ENCODE measurements at places on chromosomes 7 and 10.
A peak's percentile ranks its signal among the peaks of the same experiment; 100 is the strongest.

GRCh38 chr10:97889461-97890265 lies 40.0 kb downstream of the GOLGA7B start:
- peak; percentile 41 for DNase-seq

DNA sequence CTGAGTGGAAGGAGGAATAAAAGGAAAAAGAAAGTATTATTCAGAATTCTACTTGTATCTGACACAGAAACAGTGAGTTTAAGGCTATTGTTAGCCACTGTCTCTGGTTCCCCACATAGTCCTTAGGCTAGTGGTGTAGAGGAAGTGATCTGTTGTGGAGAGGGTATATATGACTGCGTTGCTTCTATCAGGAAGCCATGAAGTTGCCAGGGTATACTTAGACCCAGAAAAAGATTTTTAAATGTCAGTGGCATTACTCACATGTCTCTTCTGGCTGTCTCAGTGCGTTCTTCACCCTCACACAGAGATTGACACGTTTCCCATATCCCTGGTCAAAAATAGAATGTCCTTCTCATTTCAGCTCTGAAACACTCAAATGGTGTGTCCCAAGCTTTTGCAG lies 72.7 kb downstream of the SEM1 start:
- no peak for DNase-seq

GRCh38 chr7:90621125-90621746 lies 25.1 kb downstream of the CDK14 start:
- no peak for DNase-seq

DNA sequence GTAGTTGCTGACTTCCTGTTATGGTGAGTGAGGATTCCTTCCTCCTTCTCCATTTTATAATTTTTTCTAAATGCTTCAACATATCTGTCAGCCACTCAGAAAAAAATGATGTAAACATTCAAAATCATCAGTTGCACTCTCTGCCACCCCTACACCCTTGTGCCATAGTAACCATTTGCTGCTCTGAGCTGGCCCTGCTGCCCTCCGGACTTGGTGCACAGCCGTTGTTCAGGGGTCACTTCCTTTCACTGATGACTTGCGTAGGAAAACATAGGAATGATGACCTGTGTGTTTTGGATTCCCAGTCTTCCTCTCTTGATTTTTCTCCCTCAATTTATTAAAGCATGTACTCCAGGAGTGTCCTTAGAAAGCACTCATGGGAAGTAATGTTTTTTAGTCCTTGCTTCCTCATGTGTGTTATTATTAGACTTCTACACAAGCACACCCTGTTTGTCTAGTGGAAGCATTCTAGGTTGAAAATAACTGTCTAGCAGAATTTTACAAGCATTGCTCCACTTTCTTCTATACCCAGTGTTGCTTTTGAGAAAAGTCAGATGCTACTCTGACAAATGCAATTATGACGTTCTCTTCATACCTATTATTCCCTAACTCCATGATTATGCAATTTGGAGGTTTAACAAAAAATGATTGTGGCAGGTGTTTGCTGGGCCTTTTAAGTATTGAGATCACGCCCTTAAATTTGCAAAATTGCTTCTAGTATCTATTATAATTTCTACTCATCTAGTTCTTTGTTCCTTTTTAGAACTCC lies 62.6 kb upstream of the MTPN start:
- DNase-seq = no peak

GRCh38 chr7:124152859-124153692 lies 120.2 kb upstream of the TMEM229A start:
- no peak for DNase-seq

- DNase-seq = no peak
Observed at GRCh38 chr7:158442260-158442659, 145.4 kb downstream of the PTPRN2 start.

DNA sequence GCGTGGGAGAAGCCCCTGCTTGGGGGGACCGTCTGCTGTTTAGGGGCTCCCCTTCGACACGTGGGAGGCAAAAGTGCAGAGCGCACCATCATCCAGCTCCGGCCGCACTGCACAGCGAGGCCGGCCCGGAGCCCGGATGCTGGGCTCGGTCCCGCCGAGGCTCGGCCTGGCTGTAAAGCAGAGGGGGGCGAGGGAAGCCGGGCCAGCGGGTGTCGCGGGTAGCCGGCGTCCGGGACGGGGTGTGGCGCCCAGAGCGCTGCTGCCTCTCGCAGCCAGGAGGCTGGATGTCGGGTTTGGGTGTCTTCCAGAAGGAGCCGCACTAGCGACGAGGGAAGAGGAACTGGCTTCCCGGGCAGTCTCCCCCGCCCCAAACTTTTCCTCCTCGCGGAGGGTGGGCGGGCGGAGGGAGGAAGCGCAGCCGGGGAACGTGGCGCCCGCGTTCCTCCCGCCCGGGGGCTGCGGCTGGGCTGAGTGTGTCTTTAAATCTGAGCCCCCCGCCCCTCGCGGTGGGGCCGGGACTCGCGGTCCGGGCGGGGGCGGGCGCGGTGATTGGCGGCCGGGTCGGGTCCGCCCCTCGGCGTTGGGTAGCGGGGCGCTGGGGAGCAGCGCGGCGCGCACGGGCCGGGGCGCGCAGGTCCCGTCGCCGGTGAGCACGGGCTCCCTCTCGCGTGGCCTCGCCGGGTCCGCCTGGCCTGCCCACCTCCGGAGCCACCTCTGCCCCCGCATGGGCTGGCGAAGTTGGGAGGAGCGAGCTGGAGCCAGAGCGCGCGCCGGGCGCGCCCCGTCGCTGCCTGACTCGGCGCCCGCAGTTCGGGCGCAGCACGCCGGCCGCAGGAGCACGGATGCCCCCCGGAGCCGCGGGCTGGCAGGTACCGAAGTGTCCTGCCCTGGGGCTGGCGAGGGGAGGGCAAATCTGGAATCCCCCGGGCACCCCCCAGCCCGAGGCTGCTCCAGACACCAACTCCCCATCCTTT lies at the start of gene PALD1:
TSS of gene PALD1 (plus strand) at position 577 of the 974 bp plus-strand sequence. CDS start 47,185 bp downstream, outside the sequence.
- DNase-seq = no peak

- DNase-seq = no peak
Observed at GRCh38 chr10:28991333-28992270, 297.3 kb upstream of the LYZL1 start.

GRCh38 chr7:96238976-96239766 lies 82.7 kb downstream of the SLC25A13 start:
- no peak for DNase-seq

DNA sequence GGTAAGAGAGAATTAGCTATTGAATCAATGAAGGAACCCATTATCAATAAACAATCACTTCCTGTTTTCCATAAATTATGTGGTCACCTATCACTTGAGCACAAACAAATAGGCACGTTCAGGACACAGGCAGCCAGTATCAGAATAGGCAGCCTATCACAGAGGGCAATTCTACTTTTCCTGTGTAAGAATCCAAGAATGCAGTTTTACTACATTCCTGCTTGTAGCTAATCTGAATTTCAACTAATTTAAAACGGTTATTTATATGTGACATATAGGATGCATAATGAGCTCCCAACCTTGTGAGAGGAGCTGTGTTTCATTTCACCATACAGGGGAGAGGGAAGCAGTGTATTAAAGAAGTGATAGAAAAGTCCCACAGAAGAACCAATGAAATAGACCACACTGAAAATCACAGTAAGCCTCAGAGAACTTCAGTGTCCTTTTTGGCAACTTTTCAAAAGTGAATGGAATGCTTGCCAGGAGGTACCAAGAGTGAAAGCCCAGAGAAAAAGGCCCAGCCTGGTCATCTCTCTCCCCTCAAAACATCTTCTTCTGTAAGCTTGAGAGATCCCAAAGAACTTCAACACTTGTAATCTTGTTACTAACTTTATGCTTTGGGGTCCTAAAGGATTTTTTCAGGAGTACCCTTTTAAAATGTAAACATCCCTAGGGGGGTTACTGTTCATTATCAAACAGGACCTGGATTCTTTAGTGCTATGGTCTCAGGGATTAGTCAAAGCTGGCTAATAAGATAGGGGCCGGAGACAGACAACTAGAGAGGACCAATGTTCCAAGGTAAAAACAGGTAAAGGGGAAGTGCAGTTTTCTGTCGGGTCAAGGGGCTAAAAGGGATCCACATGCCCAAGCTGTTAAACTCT lies 1.3 kb downstream of the IMMP2L start:
- DNase-seq = no peak

DNA sequence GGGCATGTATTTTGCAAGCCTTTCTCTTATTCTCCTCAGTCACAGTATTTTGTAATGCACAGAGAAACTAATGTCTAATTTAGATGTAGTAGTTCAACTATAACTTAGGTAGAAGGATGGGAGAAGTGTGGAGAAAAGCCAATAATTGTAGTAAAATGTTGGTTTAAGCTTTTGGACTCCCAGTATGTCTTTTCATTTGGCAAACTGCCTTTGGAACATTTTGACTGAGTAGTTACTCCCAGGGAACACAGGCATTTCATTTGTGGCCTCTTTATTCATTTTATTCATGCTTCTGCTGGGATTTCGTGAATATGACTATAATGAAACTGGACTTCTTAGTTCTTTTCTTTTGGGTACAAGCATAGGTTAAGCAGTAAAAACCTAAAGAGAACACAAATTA lies 79.0 kb downstream of the EXOC4 start:
- DNase-seq = no peak

- DNase-seq = no peak
Observed at GRCh38 chr10:69362471-69362954, 54.2 kb downstream of the TACR2 start.

- DNase-seq = no peak
Observed at GRCh38 chr7:75639071-75639885, 99.5 kb downstream of the HIP1 start.

DNA sequence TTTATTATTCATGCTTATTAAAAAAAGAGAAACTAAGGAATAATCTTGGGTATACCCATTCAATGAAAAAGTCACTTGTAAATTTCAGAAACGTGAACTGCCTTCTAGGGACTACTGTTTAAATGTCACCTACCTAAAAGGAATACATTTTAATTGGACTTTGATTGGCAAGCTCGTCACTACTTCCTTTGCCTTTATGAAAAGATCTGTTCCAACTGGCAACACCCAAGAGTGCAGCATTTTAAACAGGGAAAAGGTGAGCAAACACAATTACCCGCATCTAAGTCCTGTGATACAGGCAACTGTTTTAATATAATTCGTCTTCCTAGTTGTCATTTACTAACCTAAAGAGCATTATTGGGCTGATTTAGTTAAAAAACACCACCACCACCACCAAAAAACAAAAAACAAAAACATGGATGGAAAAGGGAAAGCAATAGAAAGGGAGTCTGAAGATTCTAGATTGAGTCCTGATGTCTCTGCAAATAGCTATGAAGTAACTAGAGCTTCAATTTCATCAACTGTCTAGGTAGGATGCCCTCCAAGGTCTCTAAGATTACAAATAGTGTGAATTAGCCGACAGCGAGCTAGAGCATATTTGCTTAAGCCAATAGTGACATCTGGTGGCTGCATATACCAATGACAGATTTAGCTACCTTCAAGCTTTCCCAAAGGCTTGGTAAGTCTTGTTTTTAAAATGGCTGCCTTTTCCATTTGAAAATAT lies 33.8 kb upstream of the ICA1 start:
- peak; percentile 54 for DNase-seq

DNA sequence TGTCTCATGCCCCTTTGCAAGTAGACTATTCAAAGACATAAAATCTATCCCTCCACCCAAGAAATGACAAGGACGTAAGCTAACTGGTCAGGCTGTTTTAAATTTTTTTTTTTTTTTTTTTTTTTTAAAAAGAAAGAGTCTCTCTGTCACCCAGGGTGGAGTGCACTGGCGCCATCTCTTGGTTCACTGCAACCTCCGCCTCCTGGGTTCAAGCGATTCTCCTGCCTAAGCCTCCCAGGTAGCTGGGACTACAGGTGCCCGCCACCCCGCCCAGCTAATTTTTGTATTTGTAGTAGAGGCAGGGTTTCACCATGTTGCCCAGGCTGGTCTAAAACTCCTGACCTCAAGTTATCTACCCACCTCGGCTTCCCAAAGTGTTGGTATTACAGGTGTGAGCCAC lies 11.2 kb downstream of the TRA2A start:
- DNase-seq = no peak

GRCh38 chr7:5352440-5353010 lies 69.8 kb downstream of the SLC29A4 start:
- DNase-seq = no peak

DNA sequence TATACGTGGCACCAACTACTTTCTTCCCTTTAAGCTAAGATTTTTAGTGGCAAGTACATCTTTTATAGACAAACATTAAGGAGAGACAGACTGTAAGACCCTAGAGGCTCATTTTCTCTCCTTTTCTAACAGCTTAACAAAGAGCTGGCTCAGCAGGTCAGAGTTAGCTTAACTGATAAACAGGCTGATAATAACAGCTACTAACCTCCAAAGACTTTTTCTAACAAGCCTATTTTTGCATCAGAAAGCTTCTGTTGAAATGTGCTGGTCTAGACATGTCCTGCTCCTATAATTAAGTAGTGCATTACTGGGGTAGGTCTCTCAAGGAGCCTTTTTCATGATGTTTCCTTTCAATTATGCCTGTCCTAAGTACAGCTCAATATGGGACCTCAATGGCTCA lies 238.2 kb upstream of the FAM3C start:
- DNase-seq = no peak

DNA sequence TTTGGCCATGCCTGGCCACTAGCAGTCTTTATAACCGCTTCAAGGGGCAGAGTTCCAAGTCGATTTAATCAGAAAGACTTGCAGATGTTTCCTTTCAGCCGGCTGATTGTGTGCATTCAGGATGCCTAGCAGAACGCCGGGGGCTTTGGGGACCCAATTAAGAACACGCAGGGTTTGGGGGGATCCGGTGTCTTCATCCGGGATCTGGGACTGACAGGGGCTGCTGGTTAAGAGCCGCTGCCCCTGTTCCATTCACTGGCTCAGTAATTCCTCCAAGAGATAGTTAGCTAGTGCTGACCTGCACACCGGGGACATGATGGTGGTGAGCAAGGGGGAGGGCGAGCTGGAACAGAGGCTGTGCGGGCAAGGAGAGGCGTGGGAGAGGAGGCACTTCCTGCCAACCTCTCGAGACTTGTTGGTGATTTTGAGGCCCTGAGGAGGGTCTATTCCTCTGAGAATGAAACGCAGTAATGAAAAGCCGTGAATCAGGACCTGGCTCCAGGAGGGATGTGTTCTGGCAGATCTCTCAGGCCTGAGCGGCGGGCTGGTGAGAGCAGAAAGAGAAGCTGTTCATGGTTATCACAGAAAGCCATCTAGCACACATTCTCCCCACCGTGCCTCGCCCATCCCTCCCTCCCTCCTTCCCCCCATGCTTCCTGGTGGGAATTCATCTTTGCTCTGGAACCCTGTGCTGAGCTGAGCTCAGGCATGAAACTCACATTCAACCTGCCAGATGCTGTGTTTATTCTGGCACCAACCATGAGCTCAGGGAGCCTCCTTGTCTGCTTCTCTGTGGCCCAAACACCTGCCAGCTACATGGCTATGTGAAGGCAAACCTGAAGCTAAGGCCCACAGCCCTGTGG lies 152.0 kb downstream of the CCDC3 start:
- no peak for DNase-seq

- DNase-seq = no peak
Observed at GRCh38 chr10:22646388-22646853, 68.0 kb downstream of the PIP4K2A start.

GRCh38 chr10:83333566-83333965 lies 805.7 kb upstream of the GHITM start:
- no peak for DNase-seq

- DNase-seq = no peak
Observed at GRCh38 chr10:132665946-132666704, 119.8 kb downstream of the NKX6-2 start.
